ENCODE measurements at places on chromosomes 6 and 20.
A peak's percentile ranks its signal among the peaks of the same experiment; 100 is the strongest.

GRCh38 chr20:31595654-31596411, 9.3 kb upstream of the ID1 start:
- no peak for DNase-seq

DNA sequence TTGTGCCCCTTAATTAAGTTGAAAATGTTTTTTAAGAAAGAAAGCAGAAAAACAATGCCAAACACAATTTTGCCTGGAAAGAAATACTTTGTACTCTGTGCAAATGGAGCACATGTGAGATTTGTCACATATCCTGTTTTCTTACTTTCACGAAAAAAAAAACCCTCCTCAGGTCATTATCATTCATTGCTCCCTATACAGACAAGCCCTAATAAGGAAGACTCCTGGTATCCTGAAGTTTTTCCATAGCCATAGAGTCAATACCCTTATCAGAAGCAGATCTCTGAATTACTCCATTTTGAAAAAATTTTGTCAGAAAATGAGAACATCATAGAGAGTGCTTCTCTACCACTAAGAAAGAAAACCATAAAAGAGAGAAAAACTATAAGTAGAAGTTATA, 14.0 kb upstream of the NT5E start:
- DNase-seq = no peak

GRCh38 chr20:58650776-58651558, at the start of gene STX16:
Gene STX16, plus strand, starts transcription at chr20:58651283. Its CDS starts 724 bp downstream, at chr20:58652007.
- DNase-seq = peak; percentile 94

DNA sequence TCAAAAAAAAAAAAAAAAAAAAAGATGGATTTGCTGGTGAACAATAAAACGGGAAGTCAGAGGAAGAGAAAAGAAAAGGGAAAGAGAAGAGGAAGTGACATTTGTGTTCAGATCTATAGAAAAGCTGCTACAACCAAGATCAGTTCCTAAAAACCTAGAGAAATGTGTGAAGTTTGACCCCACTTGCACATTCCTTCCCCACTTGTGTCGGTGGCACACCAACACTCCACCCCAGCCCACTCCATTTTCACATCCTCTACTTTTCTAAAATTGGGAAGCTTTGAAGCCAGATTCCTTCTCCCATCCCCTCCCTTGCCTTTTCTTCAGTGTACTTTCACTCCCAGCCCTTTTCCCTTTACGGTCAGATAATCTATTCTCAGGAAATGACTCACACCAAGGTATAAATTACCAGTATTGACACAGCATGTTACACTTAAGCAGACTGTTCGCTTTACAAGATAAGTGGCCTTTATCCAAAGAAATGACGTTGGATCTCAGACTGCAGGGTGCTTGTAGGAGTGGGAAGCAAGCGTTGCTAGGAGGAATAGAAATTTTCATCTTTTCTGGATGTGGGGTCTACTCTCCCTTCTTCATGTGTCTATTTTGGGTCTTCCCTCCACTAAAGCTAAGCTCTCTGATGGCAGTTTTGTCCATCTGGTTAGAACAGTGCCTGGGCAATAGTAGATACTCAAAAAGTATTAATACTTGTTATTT, 92.5 kb upstream of the ADGRF1 start:
- DNase-seq = no peak

DNA sequence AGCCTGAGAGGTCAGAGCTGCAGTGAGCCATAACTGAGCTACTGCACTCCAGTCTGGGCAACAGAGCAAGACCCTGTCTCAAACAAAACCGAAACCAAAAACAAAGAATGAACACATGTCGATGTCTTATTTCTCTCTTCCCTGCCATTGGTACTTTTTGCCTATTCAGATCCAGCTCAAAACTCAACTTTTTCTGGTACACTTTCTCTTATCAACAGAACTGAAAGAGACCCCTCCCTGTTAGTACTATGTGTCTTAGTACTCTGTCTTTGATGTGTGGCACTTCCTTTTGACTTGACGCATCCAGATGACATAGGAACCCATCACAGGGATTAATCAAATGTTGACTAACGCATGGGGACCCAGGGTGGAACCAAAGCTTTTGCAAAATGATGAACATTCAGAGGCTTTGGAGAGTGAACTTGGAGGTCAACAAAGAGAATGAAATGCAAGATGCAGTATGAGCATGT, 44.8 kb downstream of the AKAP12 start:
- no peak for DNase-seq

GRCh38 chr20:25054096-25054820, 3.7 kb downstream of the ACSS1 start:
- no peak for DNase-seq

DNA sequence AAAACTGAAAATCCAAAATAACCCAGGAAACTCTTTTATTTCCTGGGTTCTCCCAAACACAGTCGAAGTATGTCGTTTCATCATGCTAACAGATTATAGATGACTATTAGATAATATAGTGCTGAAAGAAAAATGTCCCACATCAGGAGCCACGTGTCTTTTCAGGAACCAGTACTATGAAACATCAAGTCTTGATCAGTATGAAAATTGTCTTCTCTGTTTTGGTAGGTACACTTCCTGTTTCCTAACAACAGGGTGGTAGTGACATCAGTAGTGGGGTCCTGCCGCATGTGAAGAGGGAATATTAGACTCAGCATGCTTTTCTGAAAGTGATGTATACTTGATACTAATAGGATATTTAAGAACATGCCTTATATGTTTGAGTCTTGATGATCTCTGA, 136.7 kb downstream of the HIVEP1 start:
- DNase-seq = no peak

GRCh38 chr6:89045011-89045387, 35.6 kb upstream of the PNRC1 start:
- no peak for DNase-seq

All from GM12892 (cell line).